CD4-positive, alpha-beta memory T cell (primary cell): ENCODE measurements at places on chromosomes 1 and 21.

- peak; percentile 46 for DNase-seq
These were observed 1.9 kb upstream of the GBP4 start for GRCh38 chr1:89200663-89201062.

DNA sequence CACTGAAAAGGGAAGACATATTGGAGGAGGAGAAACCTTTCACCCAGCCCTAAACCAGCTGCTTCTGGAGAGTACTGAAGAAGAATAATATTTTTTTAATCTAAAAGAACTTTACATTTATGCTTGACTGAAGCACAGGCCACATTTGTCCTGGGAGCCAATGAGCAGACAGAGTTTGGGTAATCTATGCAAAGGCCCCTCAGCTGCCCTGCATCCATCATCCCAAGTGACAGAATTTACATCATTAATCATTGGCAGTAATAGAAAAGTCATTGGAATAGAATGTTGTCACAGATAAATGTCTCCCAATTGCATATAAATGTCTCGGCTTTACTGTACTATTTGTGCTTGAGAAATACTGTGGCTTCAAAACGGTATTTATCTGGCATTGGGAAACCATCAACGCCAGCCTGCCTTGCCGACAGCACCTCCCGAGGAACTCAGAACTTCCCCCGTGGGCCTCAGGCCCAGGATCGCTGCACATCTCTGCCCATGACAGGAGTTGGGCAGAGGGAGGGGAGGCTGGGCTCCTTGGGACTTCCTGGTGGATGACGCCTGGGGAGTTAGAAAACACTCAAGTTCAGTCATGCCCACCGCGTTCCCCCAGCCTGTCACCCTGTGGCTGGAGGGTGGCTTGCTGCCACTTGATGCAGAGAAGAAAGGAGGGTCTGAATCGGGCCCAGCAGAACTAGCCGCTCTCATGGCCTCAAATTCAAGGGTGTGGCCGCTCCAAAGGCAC lies 133.1 kb downstream of the CAMTA1 start:
- DNase-seq, result no peak

- no peak for DNase-seq
These were observed 91.9 kb downstream of the NFIA start for GRCh38 chr1:61174060-61174795.

DNA sequence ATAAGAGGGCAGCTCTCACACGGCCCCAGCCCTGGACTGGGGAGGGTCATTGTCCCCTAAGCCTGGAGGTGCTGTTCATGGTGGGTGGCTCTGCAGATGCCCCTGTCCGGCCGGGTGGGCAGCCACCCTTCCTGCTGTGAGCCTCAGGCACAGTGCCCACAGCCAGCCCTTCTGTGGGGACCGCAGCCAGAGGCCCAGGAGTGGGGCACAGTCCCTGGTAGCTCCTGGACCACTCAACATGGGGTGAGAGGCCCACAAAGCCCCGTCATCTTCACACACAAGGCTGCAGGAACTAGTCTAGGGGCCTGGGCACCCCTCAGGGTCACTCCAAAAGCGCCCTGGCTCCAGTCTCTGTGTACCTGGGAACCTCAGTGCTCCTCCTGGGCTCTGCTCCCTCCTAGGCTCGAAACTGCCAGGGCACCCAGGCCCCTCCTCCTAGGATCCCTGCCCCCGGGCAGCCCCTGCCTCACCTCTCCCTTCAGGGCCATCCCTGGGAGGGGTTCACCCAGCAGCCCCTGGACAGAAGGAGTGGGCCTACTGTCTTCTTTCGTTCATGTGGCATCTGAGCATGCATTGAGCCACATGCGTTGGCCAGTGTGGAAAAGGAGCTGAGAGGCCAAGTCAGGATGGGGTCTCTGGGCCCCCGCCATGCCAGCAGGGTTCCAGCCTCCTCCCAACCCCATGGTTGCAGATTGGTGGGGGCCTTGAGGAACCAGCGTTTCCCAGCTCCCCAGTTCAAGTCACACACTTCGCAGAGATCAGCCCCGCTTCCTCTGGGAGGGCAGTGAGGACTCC lies 43.0 kb downstream of the WNT9A start:
- no peak for DNase-seq

DNA sequence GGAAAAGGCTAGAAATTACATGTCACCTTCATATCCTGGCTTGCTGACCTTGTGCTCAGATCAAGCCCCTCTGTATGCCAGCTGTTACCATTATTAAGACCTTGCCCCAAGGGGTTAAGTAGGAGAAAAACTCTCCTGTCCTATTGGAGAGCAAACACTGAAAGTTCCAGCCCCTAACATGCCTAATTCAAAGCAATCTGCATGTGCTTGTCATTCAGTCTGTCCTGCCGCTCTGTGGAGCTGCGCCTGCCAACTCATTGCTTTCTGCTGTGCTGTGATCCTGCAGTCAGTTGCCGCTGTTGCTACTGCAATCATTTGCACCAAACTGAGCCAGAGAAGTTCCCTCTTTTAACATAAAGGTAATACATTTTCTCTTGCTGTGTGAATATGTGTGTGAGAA lies 113.4 kb downstream of the DISP1 start:
- DNase-seq, result no peak

- DNase-seq, result no peak
These were observed 5.9 kb downstream of the IARS2 start for GRCh38 chr1:220099826-220100225.

DNA sequence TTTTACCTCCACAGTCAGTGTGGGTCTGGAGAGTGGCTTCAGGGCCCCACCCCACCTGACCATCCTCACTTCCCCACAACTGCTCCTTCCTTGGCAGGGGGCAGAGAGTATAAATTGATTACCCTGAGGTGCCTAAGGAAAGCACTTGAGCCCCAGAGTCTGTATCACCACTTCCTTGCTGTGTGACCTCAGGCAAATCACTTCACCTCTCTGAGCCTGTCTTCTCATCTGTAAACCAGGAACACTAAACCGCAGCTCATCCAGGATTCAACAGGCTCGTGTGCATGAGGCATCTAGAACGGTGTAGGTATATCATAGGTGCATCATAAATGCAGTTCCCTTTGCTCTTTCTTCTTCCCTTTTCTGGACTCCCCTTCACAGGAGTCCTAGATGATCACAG lies 43.4 kb downstream of the GRIK3 start:
- DNase-seq, result no peak

DNA sequence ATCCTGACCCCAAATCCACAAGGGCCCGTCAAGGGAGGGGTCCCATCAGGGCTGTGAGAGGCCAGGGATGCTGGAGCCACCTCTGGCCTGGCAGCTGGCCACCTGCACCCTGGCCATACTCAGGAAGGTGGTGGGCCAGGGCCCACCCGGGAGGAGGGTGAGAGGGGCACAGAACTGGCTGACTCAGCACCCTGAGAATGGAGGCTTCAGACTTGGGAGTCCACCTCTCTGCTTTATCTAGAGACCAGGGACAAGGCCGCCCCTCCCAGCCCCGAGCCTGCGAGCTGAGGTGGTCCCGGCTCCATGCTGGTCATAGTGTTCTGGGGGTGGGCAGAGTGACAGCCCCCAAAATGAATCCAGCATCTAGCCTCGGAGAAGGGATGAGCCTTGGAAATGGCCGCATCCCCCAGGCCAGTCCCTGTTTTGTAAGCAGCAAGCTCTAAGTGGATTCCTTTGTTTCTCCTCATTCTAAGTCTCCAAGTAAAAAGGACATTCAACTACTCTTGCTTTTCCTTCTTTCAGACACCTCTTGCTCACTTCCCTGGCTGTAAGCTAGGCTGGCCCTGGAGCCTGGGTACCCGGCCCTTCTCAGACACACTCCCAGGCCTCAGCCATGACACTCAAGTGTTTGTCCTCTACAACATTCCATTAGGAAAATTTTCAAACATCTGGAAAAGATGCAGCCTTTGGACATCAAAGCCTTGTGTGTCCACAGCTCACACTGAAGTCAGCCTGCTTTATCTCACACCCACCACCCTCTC lies 12.3 kb downstream of the WNT3A start:
- DNase-seq, result no peak

- DNase-seq, result no peak
These were observed 271.9 kb upstream of the FMN2 start for GRCh38 chr1:239819756-239820250.

GRCh38 chr1:60343736-60344135 lies 270.2 kb upstream of the C1orf87 start:
- DNase-seq, result no peak

- DNase-seq, result no peak
These were observed 98.4 kb downstream of the MAGI3 start for GRCh38 chr1:113488576-113489177.

GRCh38 chr1:5836776-5837440 lies 155.3 kb downstream of the NPHP4 start:
- no peak for DNase-seq

DNA sequence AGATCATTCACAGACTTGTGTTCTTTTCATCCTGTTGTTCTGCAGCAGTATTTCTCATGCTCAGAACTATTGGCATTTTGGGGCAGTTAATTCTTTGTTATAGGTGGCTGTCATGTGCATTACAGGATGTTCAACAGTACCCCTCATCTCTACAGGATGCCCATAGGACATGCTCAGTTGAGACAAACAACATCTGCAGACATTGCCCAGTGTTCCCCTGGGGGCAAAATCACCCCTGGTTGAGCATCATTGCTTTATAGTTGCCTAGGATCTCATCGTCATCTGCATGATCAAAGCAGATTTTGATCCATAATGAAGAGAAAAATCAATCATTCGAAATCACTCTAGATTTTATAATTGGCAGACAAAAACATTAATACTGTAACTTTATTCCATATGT lies 222.5 kb upstream of the CACYBP start:
- no peak for DNase-seq

GRCh38 chr1:205656236-205656635 lies 24.1 kb downstream of the SLC45A3 start:
- DNase-seq, result no peak

DNA sequence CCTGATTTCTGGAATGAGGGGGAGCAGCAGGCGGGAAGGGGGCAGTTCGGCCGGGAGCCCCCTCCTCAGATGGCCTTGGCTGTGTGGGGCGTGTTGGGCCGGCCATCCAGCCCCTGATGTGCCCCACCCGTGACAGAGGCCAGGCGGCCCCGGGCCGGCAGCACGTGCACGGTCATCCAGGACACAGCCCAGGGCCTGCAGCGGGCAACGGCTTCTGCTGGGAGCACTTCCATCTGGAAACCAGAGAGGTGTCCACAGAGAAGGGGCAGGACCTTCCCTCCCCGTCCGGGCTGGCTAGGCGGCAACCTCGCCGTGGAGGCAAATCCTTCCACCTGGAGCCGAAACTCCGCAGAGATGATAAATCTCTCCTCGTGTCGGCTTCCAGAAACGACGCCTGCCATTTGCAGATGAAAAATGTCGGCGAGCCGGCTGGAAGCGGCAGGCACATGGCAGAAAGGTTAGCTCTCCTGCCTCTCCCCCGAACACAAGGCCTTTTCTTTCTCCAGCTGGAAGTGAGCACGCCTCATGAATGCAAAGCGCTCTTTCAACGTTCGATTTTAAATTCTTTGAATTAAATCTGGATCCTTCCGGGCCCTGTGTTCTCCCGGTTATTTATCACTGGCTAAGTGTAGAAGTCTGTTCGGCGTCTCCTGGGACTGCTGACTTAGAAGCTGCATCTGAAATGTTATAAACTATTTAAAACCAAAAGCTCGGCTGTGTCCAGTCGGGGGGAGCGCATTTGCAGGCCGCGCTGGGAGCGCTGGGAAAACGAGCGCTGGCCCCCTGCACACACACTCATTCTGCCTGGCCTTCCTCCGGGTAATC lies 9.4 kb upstream of the ACTRT2 start:
- no peak for DNase-seq

DNA sequence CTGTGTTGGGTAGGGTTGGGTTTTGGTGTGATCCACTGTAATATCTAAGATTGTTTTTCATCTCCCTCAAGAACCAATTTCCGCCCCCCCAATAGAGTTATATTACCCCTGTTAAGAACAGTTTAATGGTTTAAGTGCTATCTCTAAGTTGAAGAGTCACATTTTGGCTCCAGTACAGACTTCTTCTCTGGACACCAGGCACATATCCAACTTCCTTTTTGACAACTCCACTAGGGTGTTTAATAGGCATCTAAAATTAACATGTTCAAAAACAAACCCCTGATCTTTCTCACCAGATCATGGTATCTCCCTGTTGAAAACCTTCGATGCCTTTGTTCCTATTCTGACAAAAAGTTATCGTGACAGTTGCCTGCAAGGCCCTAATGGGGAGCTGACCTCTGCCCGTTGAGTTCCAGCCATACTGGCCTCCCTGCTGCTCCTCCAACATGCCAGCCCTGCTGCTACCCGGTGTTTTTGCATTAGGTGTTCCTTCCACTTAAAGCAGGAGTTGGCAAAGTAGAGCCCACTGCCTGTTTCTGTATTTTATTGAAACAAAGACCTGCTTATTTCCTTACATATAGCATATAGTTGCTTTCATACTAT lies 18.6 kb downstream of the USP24 start:
- DNase-seq, result no peak

GRCh38 chr1:219710529-219711194 lies 97.8 kb upstream of the ZC3H11B start:
- DNase-seq, result no peak

GRCh38 chr1:91850708-91851107 lies 35.2 kb downstream of the TGFBR3 start:
- no peak for DNase-seq

- no peak for DNase-seq
These were observed 144.6 kb downstream of the CLIC6 start for GRCh38 chr21:34813266-34813894.

DNA sequence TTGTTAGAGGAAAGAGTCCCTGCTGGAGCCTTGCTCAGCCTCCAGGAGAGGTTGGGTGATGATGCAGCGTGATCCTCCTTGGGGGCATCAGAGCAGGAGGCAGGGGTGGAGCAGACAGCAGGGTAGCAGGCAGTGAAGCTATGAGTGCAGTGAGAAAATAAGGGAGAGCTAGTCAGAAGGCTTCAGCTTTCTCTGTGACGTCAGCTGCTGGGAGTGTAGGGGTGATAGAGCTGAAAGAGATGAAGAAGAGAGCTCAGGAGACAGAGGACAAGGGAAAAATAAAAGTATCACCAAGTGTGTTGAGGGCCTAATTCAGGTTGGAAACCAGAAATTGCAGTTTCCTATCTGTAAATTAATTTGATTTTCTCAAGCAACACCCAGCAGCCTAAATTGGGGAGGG lies 2.2 kb upstream of the ADAM30 start:
- no peak for DNase-seq

GRCh38 chr1:151165281-151165737 lies 393 bp downstream of the LYSMD1 start:
- DNase-seq, result no peak

DNA sequence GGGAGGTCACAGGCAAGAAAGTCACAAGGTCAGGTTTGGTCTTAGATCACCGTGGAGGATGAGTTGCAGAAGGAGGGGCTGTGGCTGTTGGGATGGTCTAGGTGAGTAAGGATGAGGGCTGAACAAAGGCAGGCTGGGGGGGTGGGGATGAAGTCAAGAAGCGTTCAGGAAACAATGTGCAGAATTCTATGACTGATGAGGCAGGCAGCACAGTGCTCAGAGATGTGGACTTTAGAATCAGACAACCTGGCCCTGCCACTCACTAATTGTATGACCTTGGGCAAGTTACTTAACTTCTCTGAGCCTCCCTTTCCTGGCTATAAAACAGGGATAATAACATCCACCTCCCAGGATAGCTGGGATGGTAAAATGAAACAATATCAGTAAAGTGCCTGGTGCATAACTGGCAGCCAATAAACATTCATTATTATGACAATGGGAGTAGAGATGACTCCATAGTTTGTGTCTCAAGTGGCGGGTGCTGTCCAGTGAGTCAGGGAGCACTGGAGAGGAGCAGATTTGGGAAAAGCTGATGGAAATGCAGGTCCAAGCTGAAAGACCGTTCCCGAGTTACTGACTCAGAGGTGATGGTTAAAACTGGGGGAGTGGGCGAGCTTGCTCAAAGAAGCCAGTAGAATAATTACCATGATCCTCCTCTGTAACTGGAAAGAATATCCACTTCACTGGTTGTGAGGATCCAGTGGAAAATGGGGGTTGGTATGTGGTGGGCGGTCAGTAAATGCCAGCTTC lies 2.1 kb downstream of the TIE1 start:
- DNase-seq, result no peak
